ENCODE measurements at places on chromosomes 6 and 20.

DNA sequence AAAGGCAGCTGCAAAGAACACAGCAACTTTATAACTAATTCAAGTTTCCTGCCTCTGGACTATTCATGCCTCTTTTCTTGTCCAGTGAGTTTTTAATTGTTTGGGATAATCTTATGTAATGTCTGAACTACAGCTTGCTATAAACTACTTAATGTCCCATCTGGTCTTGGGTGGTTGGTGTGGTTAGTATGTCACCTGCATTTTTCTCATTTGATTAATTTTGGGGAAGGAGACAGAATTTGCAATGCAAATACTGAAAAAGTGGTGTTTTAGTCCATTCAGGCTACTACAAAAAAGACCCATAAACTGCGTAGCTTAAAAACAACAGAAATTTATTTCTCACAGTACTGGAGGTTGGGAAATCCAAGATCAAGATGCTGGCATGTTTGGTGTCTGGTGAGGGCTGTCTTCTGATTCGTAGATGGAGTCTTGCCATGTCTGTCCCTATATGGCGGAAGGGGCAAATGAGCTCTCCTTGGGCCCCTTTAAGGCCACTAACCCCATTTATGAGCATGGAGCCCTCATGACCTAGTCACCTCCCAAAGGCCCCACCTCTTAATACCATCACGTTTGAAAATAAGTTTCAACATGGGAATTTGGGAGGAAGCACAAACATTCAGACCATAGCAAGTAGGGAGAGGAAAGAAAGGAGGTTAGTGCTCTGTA is 22.4 kb downstream of the RNF8 start:
- no peak for DNase-seq

- DNase-seq: no peak
Observed at GRCh38 chr6:70954750-70955149, 2.1 kb downstream of the B3GAT2 start.

DNA sequence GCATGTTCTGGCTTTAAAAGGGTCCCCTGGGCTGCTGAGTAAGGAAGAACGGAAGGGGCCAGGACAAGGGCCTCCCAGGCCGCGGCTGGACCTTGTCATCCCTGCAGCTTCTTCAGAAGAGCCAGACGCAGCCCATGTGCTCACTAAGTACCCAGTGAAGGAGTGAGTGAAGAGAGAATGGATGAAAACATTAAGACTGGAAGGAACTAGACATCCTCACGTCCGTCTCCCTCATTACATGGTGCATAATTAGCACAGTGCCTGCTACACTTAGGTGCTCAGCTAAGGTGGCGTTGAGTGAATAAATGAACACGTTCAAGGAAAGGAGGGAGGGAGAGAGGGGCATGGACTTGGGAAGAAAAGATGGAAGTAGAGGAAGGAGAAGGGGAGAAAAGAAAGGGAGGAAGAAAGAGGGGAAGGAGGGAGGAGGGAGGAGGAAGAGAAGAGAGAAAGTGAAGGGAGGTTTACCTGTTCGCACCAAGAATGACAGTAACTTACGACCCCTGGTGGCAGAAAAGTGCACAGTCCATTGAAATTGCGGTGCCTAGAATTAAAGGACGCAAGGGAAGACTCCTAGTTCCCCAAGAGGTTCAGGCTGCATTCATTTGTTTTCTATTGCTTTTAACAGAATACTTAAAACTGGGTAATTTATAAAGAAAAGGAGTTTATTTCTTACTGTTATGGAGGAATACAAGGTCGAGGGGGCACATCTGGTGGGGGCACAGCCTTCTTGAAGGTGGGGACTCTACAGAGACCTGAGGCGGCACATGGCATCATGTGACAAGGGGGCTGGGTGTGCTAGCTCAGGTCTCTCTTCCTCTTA is 8.0 kb downstream of the TP53RK start:
- DNase-seq: no peak

DNA sequence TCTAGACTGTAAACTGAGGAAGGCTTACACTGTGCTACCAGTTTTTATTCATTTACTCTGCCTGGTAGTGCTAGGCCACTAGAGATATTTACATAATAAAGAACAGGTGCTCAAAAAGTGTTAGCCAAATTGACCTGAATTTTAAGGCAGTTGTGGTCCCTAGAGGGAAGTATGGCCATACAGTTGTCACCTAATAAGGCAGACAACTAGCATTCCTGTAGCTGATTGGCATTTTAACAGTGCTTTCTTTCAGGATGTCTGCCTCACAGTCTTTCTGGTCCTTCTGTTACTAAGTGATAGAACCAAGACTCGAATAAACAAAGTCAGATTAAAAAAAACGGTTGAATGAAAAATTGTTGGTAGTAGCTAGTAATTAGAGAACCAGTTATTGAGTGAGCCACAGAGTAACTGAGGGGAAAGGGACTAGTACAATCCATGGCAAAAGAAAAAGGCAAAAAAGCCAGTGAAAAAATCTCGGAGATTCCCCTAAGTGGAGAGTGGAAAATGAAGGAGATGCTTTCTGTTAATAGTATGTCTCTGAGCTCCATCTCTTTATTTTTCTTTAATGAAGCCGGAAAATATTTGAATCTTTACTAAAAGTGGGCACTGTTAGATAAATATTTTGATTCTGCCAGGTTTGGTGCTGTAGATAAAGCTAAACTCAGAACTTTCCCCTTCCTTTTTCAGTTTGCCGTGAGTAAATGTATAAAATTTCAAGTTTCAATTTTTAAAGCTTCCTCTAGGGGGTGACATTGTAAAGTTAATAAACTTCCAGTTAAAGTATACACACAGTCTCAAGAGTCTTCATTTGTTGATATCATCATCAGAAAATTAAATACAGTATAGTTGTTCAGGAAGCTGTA is 9.1 kb downstream of the VTA1 start:
- DNase-seq: peak; percentile 15

DNA sequence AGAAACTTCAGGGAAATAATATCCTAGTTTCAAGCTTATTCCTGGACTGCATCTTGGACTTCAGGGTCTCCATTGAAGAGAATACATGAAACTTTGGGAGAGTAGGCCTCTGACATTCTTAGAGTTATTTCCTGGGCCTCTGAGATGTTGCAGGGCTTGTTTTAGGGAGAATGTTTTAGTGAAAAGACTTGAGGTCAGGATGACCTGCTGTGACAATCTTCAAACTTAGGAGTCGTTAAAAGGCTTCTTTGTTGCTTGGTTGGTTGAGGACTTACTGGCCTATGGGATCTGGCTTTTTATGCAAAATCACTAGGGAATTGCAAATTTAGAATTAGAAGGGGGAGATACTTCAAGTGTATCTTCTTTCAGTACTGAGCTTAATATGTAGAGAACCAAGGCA is 613.2 kb upstream of the FLRT3 start:
- DNase-seq: no peak

- DNase-seq: no peak
Observed at GRCh38 chr6:47112317-47112716, 70.2 kb upstream of the ADGRF1 start.

GRCh38 chr6:33771146-33772081 is 17.5 kb downstream of the LEMD2 start:
- peak; percentile 93 for DNase-seq

- peak; percentile 52 for DNase-seq
Observed at GRCh38 chr20:41137614-41138474, 501 bp downstream of the PLCG1 start.

GRCh38 chr6:56808871-56809359 is 146.0 kb upstream of the BEND6 start:
- peak; percentile 36 for DNase-seq

GRCh38 chr20:49583669-49584417 is 15.9 kb upstream of the PTGIS start:
- DNase-seq: peak; percentile 94

GRCh38 chr6:5942591-5942990 is 64.1 kb downstream of the NRN1 start:
- DNase-seq: no peak

GRCh38 chr6:34788111-34788510 is 3.8 kb upstream of the BLTP3A start:
- DNase-seq: no peak

- DNase-seq: peak; percentile 19
Observed at GRCh38 chr6:89948876-89949275, 54.6 kb downstream of the GJA10 start.

DNA sequence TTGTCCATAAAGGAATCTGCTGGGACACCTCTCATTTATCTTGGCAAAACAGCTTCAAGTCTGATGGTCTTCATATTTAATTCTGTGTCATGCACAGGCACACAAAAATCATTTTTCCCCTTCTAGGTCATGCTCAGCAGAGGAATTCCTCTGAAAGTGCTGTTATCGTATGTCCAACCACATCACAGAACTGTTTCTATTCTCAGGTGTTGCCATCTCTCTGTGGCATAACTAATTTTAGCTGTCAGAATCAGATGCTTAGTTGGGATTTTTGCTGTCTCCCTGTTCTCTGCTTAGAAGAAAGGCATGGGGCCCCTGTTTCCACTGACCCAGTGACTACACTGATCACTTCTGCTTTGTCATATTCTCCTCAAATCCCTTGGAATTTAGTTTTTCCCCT is 608.0 kb upstream of the EPHA7 start:
- DNase-seq: no peak

- DNase-seq: no peak
Observed at GRCh38 chr20:39813190-39813829, 851.2 kb downstream of the DHX35 start.

GRCh38 chr20:56702931-56703840 is 74.1 kb downstream of the TFAP2C start:
- no peak for DNase-seq

- no peak for DNase-seq
Observed at GRCh38 chr6:40901322-40902055, 137.5 kb downstream of the UNC5CL start.

DNA sequence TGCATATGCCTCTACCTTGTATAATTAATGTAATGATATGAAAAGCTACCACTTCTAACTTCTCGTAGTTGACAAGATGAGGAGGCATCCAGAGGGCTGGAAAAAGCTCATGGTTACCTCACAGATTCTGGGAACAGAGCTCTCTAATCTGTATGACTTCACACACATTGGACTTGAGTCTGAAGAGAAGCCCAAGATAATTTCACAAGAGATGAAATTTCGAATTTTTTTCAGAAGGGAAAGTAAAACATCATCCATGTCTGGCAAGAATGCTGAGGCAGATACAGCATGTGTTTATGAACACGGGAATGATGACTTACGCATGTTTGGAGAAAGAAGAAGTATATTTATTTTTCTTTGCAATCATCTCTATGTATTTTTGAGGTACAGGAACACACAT is 141.8 kb upstream of the TENT5A start:
- DNase-seq: peak; percentile 71

- DNase-seq: no peak
Observed at GRCh38 chr6:163389354-163389753, 25.2 kb upstream of the QKI start.

DNA sequence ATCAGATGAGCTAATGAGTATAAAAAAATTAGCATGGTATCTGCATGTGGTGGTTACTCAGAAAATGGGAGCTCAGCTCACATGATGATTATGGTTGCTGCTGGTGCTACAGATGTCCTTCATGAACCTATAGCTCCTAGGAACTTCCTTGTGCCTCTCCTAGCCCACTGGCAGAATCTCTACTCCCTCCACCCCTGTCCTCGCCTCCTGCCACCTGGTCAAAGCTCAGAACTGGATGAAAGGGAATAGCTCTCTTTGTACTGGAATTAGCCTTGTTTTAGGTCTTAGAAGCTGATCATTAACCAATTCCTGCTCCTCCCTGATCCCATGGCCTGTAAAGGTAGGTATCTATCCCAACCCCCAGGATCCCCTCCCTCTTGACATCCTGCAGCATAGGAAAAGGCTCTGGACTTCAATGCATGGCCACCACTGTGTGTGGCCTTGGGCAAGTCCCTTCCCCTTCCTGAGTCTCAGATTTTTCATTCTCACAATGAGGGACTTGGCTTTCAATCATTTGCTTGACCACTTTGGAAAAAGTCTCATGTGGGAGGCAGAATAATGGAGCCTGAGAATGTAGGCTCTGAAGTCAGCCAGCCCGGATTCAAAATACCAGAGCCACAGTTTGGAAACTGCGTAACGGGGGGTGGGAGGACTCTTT is 43.9 kb downstream of the SLC13A3 start:
- DNase-seq: no peak

GRCh38 chr6:139872665-139873064 is 498.2 kb upstream of the CITED2 start:
- no peak for DNase-seq

- no peak for DNase-seq
Observed at GRCh38 chr6:111107589-111107988, 20.3 kb downstream of the SLC16A10 start.

DNA sequence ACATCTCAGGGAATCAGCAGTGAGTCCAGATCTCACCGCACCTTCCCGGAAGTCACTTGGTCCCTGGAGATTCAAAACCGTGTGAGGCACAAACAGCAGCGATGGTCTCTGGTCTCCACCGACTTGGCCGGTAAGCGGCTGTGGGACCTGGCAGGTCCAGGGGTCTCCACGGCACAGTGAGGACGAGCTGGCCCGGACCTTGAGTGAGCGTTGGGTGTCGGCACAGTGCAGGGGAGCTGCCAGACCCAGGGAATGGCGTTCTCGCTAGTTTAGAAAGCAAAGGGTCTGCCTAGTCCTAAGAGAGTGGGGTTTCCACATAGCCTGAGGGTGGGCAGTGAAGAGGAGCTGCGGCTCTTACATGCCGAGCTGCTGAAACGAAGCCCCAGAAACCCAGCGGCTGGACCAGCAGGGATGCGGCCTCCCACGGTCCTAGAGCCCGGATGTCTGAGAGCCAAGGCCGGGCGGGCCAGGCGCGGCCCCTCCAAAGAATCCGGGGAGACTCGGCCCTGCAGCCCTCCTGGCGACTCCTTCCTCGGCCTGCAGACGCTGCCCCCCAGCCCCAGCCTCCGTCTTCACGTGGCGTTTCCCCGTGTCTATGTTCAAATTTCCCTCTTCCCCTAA is 185.0 kb downstream of the ERMARD start:
- DNase-seq: no peak

- DNase-seq: no peak
Observed at GRCh38 chr6:39137245-39137644, 22.3 kb upstream of the SAYSD1 start.

DNA sequence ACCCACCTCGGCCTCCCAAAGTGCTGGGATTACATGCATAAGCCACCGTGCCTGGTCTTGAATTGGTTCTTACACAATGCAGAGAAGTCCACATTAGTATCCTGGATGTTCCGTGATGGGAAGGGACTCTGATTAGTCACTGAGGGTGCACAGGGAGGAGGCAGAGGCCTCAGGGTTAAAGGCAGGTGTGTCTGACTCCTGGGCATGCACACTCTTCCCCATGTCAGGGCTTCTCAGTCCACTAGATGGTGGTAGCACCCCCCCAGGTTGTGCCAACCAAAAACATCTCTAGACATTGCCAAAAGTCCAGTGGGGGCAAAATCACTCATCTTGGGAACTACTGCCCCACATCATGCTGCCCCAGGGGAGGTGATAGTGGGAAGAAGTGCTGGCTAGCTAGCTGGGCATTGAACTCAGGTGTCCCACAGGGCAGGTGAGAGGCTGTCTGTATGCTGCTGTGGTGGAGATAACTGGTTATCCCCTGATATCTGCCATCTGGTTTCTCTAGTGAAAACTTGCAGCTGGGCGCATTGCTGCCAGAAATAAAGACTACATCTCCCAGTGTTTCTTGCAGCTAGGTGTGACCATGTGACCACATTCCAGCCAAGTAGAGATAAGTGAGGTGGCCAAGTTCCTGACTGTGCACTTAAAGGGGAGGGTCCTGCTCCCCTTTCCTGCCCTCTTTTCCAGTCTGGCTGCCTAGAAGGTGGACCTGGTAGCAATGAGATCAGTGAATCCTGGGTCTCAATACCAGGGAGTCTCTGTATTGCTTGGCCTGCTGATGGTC is 8.4 kb upstream of the NSFL1C start:
- DNase-seq: no peak
